ENCODE measurements at places on chromosomes 12 and 14.
A peak's percentile ranks its signal among the peaks of the same experiment; 100 is the strongest.

DNA sequence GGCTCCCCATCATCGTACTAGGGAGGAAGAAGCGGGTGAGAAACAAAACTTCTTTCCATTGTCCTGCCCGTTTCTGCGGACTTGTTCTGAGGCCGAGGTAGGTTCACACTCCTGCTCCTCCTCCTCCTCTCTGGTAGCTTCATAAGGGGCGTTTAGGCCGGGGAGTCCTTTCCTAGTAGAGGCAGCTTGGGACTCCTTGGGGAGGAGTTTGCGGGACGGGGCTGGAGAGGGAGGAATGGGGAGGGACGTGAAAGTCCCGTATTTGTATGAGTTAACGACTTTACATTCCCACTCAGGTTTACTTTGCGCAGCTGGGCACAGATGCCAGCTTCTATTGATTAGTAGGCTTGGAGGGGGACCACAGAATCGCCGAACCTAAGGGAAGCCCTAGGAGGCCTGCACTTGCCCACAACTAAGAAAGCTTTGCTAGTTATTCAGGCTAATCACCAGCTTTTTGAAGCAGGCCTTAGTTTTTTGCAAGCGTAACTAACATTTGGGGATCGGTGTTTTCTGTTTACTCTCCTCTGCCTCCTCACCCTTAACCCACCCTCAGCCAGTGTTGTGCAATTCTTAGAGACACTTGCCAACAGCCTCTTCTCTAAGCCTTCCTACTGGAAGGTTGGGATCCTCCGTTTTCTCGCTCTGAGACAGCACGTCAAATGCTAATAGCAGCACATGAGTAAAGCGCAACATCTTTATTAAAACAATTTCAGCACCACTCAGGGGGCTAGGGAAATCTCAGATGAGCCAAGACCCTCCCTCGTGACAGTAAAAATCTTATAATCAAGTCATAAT, 499 bp downstream of the RNASE4 start:
- DNase-seq: no peak

DNA sequence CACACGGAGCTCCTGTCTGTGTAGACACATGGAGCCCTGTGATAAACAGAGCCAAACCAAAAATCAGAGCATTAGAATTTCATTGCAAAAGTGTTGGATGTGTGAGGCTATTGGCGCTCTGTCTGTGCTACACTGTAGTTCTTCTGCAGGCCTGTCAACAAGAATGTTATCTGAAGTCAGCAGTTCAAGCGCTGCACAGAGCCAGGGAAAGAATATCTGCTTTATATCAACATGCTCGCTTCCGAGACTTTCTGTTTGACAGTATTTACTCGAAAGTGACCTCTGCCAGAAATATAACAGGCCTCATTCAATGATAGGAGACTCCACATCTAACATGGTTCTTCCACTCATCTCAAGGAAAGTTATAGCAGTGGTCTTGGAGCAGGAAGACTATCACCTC, 118.3 kb downstream of the CCER1 start:
- DNase-seq: no peak

- DNase-seq: no peak
Observed at GRCh38 chr14:65267856-65268255, 144.7 kb upstream of the FUT8 start.

GRCh38 chr12:93323625-93324329, 53.9 kb upstream of the NUDT4 start:
- DNase-seq: no peak

DNA sequence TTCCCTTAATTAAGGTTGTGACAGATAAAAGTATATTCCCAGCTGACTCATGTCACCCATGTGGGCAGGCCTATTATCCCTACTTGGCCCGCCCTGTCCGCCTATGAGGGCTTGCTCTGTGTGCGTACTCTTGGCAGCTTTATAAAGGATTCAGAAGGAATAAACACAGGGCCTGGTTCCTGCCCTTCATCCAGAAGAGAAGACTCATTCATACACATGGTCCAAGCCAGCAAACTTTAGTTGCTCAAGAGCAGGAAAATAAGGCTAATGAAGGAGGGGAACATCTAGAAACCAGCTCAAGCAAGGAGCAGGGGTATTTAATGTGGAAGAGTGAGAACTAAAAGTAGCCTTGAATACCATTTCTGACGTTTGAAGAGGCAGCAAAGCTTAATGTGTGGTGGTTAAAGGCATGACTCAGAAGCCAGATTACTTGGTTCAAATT, 141.9 kb downstream of the CRADD start:
- no peak for DNase-seq

GRCh38 chr12:109738878-109739665, 25.4 kb downstream of the FAM222A start:
- peak; percentile 42 for DNase-seq

GRCh38 chr12:20097626-20098025, 270.7 kb upstream of the PDE3A start:
- DNase-seq: no peak

DNA sequence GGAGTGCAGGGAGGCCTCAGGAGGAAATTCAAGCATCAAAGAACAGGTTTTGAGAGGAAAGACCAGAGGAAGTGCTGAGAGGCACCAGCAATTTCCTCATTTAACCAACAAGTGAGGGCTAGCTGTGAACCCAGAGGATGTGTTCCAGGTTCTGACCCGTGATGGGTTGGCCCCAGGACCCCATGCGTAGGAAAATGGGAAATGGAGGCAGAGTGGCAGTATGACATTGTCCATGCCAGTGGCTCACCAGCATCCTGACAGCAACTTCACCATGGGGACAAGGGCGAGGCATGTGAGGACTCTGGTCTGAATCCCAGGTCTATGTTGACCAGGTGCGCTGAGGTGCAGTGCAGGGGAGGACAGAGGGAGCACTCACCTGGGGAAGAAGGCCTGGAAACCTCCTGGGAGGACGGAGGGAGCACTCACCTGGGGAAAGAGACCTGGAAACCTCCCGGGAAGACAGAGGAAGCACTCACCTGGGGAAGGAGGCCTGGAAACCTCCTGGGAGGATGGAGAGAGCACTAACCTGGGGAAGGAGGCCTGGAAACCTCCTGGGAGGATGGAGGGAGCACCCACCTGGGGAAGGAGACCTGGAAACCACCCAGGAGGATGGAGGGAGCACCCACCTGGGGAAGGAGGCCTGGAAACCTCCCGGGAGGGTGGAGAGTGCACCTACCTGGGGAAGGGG, 6.7 kb upstream of the CACNA2D4 start:
- DNase-seq: peak; percentile 40

DNA sequence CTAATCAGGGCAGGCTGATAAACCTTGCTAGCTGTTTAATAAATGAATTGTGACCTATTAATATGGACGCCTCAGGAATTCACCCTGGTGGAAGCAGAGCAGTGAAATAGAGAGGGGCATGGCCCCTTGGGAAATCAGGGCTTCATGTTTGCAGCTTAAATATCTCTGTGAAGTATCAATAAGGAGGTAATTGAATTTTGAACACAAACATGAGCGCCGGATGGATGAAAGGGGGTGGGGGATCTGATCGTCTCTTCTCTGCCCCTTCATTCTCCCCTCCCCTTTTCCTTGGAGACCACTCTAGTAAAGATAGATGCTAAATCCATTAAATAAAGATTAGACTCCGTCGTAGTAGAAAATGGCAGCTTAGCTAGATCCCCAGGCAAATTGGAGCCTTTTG, 70.5 kb downstream of the LIN52 start:
- DNase-seq: no peak

DNA sequence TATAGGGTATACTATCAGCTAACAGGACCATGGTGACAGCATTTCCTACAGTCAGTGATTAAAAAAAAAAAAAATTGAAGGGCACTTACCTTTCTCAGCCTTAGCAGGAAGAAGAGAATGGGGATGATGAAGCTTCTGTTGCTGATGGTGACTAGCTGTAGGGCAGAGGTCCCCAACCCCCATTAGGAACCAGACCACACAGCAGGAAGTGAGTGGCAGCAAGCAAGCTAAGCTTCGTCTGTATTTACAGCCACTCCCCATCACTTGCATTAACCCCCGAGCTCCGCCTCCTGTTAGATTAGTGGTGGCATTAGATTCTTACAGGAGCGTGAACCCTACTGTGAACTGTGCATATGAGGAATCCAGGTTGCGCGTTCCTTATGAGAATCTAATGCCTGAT, 91.3 kb upstream of the USP44 start:
- no peak for DNase-seq

GRCh38 chr12:102781117-102781516, 135.9 kb downstream of the PAH start:
- DNase-seq: no peak

- no peak for DNase-seq
Observed at GRCh38 chr12:92539110-92539749, 163.6 kb upstream of the PLEKHG7 start.

GRCh38 chr14:75342762-75343599, 64.4 kb downstream of the FOS start:
- no peak for DNase-seq

DNA sequence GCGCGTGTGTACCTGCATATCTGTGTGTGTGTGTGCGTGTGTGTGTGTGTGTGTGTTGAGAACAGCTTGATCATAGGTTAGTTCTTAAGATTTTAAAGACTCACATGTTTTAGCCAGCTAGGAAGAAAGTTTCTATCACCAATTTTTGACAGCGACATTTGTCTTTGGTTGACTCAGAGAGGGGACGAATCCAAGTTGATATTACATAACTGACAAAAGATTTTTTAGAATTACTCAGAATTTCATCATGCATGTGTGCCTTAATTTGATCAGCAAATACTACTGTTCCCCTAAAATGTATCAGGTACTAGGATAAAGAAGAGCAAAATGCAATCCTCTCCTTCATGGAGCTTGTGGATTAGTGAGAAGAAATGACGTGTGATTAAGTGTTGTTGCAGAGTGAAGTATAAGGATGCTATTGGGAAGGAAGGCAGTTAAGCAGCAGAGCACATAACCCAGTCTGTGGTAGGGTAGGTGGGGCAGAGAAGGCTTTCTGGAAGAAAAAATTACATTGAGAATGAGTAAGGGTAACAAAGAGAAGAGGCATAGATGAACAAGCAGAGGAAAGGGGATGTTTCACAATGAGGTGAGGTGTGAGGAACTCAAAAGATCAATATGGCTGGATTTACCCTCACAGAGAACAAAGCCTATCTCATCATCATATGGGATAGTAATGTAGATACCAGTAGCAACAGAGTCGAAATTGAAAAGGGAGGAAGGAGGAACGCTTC, 77.5 kb downstream of the ELK3 start:
- DNase-seq: no peak

DNA sequence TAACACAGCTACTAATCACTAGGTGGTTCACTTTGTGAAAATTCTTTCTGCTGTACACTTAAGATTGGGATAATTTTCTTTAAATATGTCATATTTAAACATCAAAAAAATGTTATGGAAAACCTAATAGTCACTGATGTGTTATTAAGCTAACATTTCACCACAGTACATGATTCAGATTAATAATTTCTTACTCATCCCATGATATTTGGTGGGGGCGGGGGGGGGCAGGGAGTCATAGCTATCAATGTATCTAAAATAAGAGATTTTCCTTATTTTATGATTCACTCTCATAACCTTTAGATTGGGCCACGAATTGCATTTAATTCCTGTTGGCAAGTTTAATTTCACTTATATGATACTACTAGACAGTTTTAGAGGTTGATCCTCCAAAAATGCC, 88.8 kb downstream of the KCNH5 start:
- DNase-seq: no peak

- DNase-seq: no peak
Observed at GRCh38 chr14:96103075-96103474, 63.9 kb downstream of the C14orf132 start.

- DNase-seq: no peak
Observed at GRCh38 chr14:75487155-75487671, 35.1 kb upstream of the BATF start.

GRCh38 chr12:13146336-13146938, 43.0 kb upstream of the GSG1 start:
- DNase-seq: no peak

Data from ecto neural progenitor cell (in vitro differentiated cells).